ENCODE measurements at places on chromosomes 4 and X.

GRCh38 chr4:6746721-6747293 lies 30.8 kb downstream of the BLOC1S4 start:
- H3K4me3 ChIP-seq: no peak overlapping the region
- H3K27me3 ChIP-seq: no peaks in the 10 kb centered on the region
- no peaks in the 10 kb centered on the region for H3K36me3 ChIP-seq
- H3K4me1 ChIP-seq: peaks cover 10% of the 10 kb centered on the region
- no peak for DNase-seq

GRCh38 chr4:27514711-27515110 lies 654.1 kb downstream of the STIM2 start:
- no peak for DNase-seq
- H3K4me3 ChIP-seq: no peak overlapping the region
- no peaks in the 10 kb centered on the region for H3K36me3 ChIP-seq
- H3K4me1 ChIP-seq: no peaks in the 10 kb centered on the region
- H3K27ac ChIP-seq: no peak overlapping the region

GRCh38 chr4:177283167-177283566 lies 26.5 kb upstream of the NEIL3 start:
- no peaks in the 10 kb centered on the region for H3K4me1 ChIP-seq
- H3K27ac ChIP-seq: no peak overlapping the region
- H3K36me3 ChIP-seq: no peaks in the 10 kb centered on the region
- no peak overlapping the region for H3K4me3 ChIP-seq
- no peaks in the 10 kb centered on the region for H3K27me3 ChIP-seq

DNA sequence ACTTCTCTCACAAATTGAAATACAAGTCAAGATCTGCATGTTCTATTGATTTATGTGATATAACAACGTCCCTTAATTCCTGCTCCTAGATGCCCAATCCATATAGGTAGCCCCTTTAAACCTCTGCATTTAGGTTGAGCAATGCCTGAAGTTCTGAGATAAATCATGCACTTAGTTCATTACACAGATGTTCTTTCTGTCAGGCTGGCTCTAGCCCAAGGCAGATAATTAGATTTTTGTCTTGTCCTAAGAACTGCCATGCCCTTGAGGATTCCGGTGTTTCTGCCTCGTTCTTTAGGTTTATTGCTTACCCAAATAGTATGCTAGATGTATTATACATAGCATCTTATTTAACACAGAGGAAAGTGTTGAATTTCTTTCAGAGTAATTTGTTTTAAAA lies 143.1 kb downstream of the TRAM1L1 start:
- DNase-seq: no peak
- no peaks in the 10 kb centered on the region for H3K4me1 ChIP-seq
- no peaks in the 10 kb centered on the region for H3K27me3 ChIP-seq
- no peaks in the 10 kb centered on the region for H3K36me3 ChIP-seq
- no peak overlapping the region for H3K27ac ChIP-seq

- no peak for DNase-seq
- no peaks in the 10 kb centered on the region for H3K36me3 ChIP-seq
- H3K4me3 ChIP-seq: no peak overlapping the region
- no peaks in the 10 kb centered on the region for H3K27me3 ChIP-seq
- no peaks in the 10 kb centered on the region for H3K4me1 ChIP-seq
Measured at GRCh38 chrX:124887572-124887971, 432.1 kb upstream of the TEX13C start.

DNA sequence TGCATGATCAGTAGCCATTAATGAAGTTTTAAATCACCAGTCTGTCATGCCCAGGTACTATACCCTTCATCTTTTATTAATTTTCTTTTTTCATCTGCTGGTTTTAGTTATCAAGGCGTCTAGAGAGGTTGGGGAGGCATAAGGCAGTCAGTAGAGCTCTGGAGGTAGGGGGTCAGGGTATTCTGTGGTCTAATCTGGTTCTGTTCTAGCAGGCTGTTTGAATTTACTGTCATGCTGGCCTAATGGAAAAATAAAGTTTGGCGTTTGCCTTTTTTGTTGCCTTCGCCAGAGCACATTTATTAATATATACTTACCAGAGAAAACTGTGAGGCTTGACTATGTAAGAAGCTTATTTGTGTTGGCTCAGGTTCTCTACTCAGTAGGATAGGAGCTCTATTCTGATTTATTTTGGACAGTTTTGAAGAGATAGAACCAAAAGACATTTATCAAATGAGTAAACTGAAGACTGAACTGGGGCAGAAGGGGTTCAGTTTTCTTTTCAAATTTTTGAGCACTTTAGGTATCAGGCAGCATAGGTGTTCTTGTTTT lies 46.9 kb downstream of the TMEM131L start:
- H3K4me3 ChIP-seq: no peak overlapping the region
- DNase-seq: no peak
- H3K36me3 ChIP-seq: no peaks in the 10 kb centered on the region
- peaks cover 3% of the 10 kb centered on the region for H3K4me1 ChIP-seq

DNA sequence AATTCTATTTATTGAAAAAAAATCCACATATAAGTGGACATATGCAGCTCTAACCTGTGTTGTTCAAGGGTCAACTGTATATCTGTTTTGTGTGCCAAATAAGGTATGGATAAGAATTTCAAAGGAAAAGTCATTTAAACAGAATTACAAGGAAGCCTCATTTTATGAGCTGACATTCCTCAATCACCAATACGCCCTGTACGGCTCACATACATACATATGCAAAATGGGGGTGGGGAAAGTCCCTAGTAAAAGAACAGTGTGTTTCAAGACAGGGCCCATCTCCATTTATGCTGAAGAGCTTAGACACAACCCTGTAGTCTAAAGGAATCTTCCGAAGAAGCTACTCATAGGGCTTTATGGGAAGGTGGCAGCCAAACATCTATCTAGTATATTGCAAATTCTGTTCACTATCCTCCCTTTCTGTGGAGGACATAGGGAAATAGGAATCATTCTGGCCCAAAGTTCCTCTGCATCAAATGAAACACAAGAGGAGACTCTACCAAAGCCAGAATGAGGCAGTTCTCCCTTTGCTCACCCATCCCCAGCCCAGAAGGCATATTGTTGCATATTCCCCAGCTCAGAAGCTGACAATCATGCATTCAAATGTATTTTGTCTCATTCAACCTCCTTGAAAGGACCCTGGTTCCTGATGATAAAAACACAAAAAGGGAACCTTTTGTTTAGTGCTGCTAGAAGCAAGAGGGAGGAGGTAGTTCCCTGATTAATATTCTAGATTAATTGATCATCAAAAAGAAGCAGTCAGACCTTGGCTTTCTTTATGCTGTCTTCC lies 13.7 kb upstream of the ZBTB33 start:
- H3K4me3 ChIP-seq: no peak overlapping the region
- H3K36me3 ChIP-seq: peaks cover 2% of the 10 kb centered on the region
- H3K27ac ChIP-seq: no peak overlapping the region

DNA sequence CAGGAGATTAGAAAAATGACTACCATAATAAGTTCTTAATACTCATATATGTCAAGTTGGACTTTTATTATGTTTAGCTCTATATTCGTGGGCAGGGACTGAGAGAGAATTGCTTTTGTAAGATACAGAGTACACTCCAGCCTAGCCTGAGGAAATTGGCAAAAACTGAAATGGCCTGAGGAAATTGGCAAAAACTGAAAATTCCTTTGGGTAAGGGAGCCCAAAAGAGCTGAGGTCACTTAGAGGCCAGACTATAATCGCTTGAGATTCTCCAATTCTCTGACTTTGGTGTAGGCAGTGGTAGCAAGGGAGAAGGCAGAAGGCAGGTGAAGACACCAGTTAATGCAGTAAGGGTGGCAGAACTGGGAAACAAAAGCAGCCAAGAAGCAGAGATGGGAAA lies 124.5 kb upstream of the HCCS start:
- no peaks in the 10 kb centered on the region for H3K4me1 ChIP-seq
- no peaks in the 10 kb centered on the region for H3K27me3 ChIP-seq
- H3K27ac ChIP-seq: no peak overlapping the region
- no peak overlapping the region for H3K4me3 ChIP-seq

Measured in ascending aorta (tissue), 2 donors.